ENCODE measurements at places on chromosomes 2 and 18. TPM values are rescaled to one million over a fixed set of nuclear protein-coding genes. Genes with fewer than 3 reads are reported as not detected.

GRCh38 chr18:44465381-44465841, 215.3 kb upstream of the SETBP1 start:
- DNase-seq = no peak

DNA sequence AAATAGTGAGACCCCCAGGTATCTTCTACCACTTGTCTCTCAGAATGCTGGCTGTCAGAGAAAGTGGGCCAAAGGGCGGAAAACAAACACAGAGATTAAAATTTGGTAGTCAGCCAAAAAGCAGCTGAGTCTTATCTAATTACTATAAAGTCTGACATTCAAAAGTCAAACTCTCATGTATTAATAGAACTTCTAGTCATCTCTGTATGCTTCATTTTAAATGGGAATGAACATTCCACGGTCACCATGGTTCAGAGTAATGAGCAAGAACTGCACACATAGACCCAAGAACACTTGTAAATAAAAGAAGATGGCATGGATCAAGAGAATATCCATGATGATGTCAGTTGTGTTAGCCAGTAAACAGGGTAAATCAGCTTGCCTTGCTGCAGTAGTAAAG, 1267.0 kb upstream of the CHAC2 start:
- no peak for DNase-seq

DNA sequence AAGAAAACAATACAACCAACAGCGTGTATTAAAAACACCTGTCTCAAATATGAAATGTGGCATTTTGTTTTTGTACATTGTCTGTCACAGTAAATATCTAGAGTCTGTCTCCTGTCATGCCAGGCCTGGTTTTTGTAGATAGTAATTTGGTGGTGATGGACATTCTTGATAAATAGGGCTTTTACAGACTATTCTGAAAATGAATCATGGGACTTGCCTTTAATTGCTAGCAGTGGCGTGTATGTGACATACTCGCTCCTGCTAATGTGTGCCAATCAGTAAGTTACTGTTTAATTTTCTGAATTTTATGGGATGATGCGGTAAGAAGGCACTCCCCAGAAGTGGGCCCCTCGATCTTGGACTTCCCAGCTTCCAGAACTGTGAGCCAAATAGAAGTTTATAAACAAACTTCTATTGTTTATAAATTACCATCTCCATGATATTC, 83.7 kb downstream of the TANC1 start:
- DNase-seq = no peak

DNA sequence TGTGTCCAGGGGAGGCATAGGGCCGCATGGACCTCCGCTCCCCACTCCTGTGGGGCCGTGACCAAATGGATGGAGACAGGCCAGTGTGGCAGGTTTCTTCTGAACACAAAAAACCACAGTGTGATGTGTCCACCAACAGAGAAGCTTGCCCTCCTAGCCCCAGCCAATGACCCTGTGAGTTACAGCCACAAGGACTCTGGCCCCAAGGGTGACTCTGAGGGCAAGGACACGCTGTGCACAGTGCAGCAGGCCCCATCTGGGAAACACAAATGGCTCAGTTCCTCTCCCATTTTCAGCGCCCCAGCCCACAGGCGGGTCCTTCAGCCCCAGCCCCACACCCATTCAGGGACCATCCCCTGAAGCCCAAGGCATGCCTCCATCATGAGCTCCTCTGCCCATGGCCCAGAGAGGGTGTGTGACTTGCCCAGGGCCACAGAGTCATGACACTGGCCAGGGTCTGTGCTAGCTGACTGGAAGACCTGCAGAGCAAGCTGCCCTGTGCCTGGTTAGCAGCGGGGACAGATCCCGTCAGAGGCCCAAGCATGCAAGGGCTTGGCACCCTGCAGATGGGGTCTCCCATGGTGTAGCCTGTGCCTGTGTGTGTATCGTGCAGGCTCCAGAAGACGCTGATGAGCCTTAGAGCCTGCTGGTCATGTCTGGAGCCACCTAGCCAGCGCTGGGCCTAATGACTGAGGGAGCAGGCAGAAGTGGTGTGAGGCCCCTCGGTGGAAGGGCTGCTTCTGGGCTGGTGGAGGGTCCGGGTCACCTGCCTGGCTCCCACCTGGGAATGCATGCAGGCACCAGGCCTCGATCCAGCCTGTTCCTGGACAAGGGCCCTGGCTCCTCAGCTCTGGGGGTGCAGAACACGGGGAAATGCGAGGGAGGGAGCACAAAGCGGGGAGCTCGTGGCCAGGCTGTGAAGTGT, 47.7 kb downstream of the HS6ST1 start:
- DNase-seq = no peak

DNA sequence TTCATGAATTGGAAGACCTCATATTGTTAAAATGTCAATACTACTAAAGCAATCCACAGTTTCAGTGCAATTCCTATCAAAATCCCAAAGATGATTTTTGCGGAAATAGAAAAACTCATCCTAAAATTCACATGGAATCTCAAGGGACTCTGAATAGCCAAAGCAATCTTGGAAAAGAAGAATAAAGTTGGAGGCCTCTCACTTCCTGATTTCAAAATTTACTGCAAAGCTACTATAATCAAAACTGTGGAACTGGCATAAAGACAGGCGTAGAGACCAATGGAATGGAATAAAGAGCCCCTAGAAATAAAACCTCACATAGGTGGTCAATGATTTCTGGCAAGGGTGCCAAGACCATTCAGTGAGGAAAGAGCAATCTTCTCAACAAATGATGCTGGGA, 42.3 kb downstream of the ACOXL start:
- no peak for DNase-seq

Gene REG3G
- not detected for total RNA-seq

Gene KIAA2012
- total RNA-seq = not detected

Gene CDKL4
- not detected for total RNA-seq

Gene TTC31
- 31.5 TPM for total RNA-seq

GRCh38 chr2:71452565-71452964, 796 bp upstream of the DYSF start:
- DNase-seq = no peak

GRCh38 chr2:70766357-70767078, 1.5 kb downstream of the ADD2 start:
- DNase-seq = no peak

Gene VWC2L
- not detected for total RNA-seq

Gene HMSD
- 25.0 TPM for total RNA-seq

Gene LIPT1
- total RNA-seq = 3.3 TPM

Gene ROCK2
- 24.4 TPM for total RNA-seq

DNA sequence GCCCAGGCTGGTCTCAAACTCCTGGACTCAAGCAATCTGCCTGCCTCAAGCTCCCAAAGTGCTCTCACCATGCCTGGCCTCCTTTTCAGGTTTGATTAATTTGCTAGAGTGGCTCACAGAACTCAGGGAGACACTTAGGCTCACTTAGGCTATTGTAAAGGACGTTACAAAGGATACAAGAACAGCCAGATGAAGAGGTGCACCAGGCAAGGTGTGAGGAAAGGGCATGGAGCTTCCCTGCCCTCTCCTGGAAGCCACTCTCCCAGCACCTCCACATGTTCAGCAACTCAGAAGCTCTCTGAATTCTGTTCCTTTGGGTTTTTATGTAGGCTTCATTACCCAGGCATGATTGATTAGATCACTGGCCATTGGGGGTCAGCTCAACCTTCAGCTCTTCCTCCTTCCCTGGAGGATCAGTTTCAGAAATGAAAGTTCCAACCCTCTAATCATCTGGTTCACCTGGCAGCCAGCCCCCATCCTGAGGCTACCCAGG, 78.7 kb upstream of the RGPD5 start:
- DNase-seq = no peak

DNA sequence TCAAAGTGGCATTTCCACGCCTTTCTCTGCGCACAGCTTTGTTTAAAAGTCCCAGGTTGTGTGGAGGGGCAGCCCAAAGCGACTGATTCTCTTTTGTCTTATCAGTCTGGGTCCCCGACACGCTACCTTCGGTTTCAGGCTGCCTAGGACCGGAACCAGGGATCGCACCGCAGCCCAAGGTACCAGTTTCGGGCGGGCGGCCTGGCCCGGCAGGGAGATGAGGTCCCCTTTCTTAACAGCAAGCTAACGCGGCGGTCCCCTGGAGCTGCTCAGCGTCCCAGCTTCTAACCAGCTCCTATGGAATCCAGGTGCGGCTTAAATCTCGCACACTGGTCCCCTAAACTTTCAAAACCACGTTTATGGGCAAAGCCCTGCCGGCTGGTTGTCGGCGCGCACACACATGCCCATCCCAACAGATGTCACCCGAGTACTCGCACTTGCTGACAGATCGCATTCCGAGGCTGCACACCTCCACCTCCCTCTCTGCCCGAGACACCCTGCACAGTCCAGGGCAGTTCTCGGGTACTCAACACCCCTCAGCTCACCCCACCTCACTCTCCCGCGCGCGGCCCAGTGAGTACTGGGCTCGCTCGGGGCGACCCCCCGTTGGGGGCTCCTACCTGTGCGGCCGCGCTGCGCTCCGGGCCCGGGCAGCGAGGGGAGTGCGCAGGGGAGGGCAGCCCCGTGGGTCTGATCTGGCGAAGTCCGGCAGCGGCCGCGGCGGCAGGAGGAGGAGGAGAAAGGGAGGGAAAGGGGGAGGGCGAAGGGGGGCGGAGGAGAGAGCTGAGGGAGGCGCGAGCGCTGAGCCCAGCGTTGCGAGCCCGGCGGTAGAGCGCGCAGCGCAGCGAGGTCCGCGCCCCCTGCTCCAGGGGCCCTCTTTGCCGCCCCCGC, at the start of gene EFEMP1:
Gene EFEMP1 (minus strand): TSS at position 692 of the 891 bp plus-strand sequence. CDS start 1,342 bp downstream, outside the sequence.
- no peak for DNase-seq

Gene HAAO
- 0.26 TPM for total RNA-seq

GRCh38 chr2:50718146-50718545, 313.8 kb downstream of the NRXN1 start:
- no peak for DNase-seq

Gene RAB11FIP5
- 13.4 TPM for total RNA-seq

GRCh38 chr2:233040571-233040970, 8.1 kb downstream of the NEU2 start:
- DNase-seq = no peak

Gene CCDC88A
- 9.8 TPM for total RNA-seq

GRCh38 chr2:143720095-143720664, 591.0 kb downstream of the ARHGAP15 start:
- DNase-seq = no peak

Gene MC2R
- not detected for total RNA-seq

Gene CCDC74B
- total RNA-seq = 1.4 TPM

Gene TTC39C
- 28.8 TPM for total RNA-seq

Gene RNF144A
- 22.1 TPM for total RNA-seq

DNA sequence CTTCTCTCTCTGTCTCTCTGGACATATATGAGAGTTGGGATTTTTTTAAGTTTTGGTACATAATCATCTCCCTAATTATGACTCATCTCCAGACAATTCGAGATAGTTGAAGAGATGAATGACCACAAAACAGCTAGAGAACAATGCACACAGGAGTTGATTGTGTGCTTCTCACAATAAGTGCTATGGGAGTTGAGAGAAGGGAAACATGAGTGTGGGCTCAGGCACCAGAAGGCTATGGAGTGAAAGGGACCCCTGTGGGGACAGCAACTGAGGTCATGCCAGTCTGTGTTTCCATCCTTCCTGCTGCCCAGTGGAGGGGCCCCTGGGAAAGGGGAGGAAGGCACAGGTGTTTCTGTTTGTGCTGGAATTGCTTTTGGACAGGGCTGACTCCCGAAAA, 6.5 kb upstream of the YWHAQ start:
- no peak for DNase-seq

GRCh38 chr2:151904807-151905206, 76.6 kb upstream of the ARL5A start:
- no peak for DNase-seq
